NCI-H1092 treated with DMSO at 0.1 percent for 48 hours (cell line): ENCODE measurements at places on chromosomes 16 and 17.

GRCh38 chr16:66588981-66589713 is 9.9 kb downstream of the CMTM2 start:
- no peak for DNase-seq

GRCh38 chr16:55273959-55274358 is 50.0 kb upstream of the IRX6 start:
- no peak for DNase-seq

DNA sequence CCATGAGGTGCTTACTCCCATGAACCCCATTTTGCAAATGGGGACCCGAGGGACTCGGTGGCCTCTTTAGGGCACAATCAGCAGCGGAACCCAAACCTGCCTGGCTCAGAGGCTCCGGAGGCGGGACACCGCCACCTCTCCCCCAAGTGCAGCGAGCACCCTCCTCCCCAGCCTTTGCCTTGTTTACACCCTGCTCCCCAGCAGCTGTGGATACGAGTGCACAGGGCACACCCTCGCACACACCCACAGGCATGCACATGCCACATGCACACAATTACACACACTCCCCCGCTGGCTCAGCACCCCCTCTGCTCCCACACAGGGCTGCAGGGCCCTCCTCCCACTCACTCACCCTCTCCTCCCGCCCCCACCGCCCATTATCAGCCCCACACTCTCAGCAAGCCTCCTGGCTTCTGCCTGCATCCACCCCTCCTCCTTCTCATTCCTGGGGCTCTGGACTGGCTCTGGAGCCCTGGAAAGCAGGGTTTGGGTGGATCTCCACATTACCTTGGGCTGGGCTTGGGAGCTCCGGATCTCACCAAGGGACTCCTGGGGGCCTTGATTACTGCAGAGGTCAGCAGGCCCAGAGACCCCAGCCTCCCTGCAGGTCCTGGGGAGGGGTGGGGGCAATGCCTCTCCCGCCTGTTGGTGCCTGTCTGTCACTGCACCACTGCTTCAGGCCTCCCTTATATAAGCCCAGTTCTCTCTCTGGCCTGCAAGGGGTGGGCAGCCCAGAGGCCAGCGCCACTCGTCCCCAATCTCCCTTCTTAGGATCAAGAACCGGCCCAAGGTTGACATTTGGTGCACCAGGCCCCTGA is 6.4 kb downstream of the PDK2 start:
- no peak for DNase-seq

DNA sequence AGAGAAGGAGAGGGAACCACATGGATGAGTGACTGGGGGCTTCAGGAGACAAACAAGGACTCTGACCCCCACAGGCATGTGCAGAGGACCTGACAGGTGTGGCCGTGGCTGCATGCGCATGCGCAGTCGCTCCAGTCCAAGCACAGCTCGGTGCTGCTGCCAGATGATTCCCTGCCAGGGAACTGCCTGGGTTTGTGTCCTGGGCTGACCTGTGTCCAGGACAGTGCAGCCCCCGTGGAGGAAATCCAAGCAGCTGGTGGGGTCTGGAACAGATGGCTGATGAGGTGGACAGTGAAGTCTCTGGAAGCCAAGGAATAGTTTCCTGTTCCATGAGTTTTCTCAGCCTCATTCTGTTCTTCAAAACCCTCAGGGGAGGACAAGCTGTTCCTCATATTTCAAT is 27.3 kb downstream of the LASP1 start:
- no peak for DNase-seq

DNA sequence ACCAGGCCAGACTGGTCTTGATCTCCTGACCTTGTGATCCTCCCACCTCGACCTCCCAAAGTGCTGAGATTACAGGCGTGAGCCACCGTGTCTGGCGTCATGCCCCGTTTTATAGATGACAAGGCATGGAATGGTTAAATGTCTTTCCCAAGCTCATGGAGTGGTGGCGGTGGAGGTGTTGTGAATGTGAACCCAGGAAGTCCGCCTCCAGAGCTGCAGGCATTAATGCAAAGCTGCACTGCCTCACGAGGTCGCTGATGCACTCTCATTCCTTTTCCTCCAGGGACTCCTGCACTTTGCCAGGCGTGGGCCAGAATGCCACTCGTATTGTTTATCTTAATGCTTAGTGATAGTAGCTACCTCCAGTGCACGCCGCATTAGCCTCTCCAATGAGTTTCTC is 149.6 kb downstream of the WWOX start:
- DNase-seq = peak; percentile 89

DNA sequence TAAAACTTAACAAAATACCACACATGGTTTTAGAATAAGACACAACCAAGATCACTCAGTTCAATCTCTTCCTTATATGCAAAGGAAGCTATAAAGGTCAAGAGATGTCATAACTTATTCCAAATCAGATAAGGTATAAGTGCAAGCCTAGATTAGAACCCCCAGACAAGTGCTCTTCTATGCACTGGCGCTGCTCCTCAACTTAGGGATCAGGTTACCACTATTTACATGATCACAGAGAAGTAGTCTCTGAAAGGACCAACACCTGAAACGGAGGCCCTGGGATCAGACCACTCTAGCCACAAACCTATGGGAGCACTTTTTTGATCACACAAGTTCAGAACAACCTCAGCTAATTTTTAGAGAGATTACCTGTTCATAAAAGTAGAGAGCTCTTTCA is 16.6 kb downstream of the COPS3 start:
- no peak for DNase-seq

- no peak for DNase-seq
These were observed 79.6 kb downstream of the PGS1 start for GRCh38 chr17:78458091-78458490.

GRCh38 chr16:66687906-66688625 is 8.5 kb downstream of the CMTM4 start:
- DNase-seq = no peak

DNA sequence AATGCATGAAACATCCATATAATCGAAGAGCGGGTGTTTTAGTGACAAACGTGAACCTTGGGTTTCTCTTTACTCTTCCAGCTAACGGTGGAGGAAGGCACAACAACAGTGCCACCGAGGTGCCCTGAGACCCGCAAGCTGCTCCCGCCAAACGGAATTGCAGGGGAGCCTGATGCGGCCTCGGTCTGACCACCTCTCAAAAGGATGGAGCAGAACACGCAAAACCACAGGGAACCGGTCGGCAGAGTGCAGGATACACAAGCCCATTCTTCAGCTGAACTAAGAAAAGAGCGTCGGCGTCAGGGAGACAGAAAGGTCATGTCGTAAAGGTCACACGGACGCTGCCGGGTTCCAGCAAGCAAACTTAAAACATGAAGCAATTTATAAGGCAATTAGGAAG is 109.5 kb upstream of the ZNF750 start:
- DNase-seq = no peak

GRCh38 chr17:13029340-13029739 is 11.5 kb upstream of the ELAC2 start:
- no peak for DNase-seq

DNA sequence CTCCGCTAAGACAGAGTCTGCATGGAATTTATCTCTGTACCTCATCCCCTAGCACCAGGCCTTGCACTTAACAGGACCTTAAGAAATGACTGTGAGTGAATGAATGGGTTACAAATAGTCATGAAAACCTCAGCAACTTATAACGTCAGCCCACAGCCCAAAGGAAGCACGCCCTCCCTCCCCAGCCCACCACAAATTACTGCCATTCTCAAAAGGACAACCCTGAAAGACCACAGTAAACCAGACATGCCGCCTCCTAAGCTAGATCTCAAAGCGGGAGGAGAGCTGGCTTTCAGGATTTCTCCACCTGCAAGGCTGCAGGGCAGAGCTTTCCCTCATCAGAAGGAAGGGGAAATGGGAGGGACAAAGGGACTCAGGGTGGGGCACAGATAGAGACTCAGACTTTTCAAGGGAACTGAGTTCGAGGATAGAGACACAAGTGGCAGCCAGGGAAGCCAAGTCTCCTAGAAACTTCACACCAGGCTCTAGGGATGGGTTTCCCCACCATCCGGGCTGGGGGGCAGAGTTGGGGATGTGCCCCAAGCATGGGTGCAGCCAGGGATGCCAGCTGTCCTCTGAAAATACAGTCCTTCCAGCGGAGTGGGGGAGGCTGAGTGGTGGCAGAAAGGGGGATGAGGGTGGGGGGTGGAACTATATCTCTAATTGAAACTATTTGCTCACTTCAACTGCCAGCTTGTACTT is 56.7 kb downstream of the PLXDC1 start:
- DNase-seq = no peak

DNA sequence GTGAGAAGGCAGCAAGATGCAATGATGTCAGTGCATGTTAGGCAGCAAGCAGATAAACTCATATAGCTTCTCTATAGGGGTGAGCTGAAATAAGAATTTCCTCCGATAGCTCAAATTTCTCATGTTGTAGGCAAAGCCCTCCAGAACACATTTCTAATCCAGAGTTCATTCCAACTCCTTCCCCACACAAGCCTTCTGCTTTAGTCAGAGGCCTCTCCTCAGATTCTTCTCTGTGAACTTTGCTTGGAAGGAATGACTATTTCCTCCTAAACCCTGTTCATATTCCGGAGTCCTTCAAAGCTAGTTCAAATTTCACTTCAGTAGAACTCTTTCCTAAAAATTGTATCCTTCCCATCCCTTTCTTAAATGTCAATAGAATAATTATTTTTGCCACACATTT is 144.8 kb downstream of the KCNJ2 start:
- DNase-seq = no peak

- no peak for DNase-seq
These were observed 24.4 kb upstream of the PHKG2 start for GRCh38 chr16:30723725-30724355.

DNA sequence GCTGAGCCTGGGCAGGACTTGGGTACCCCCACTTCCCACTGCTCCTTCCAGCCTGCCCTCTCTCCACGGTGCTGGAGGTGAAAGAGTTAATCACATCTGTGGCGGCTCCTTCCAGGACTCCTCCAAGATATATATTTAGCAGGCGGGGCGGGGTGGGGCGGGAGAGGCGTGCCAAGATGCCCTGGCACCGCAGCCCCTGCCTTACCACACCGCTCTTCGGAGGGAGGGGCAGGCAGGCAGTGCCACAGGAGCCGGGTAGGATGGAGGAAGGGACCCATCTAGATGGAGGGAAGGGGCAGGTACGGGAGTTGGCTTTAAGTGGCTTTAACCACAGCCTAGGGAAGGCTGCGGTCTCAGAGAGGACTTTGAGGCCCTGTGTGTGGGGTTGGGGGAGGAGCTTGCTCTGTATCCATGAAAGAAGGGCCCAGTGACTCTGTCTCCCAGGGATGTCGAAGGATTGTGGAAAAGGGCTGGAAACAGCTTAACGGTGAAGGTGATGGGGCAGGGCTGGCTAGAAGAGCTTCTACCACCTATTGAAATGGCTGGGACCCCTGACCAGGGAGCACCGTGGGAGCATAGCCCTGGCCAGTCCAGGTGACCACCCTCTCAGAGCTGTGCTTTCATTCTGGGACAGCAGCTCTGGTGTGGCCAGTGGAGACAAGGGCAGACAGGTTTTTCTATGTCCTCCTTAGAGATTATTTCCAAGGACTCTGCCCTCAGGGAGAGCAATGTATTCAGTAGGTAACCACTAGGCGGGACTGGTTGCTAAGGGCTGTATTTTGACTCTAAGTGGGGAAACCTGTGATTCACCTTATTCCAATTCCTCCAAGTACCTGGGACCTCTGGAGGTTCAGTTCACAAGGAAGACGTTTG is 13.0 kb downstream of the GPR142 start:
- DNase-seq = no peak

DNA sequence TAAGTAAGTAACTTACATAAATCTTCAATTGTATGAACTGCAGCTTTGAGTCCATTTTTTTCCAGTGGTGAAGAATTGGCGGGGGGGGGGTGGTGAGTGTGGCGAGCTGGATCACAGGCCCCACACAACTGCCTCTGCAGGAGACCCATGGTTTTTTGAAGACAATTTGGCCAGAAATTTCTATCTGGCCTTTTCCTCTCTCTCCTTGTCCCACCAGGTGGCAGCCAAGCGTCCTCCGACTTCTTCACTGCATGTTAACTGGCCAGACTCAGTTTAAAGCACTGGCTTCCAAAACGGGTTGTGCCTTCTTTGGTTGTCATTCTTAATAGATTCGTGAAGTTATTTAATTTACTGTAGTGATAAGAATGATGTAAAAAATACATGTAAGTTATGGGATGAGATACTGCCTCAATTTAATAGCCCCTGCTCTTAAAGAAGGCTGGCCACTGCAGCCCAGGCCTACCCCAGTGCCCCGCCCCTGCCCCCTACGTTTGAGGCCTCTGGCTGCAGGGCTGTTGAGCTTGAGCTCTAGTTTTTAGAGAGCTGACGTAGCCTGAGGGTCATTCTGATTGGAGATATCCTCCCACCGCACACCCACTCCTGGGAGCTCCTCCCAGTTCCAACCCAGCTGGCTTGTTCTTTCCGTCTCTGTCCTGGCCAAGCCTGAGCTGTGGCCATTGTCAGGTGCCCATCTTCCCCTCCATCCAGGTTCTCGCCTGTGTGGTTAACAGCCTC is 36.4 kb downstream of the AKAP1 start:
- peak; percentile 29 for DNase-seq

DNA sequence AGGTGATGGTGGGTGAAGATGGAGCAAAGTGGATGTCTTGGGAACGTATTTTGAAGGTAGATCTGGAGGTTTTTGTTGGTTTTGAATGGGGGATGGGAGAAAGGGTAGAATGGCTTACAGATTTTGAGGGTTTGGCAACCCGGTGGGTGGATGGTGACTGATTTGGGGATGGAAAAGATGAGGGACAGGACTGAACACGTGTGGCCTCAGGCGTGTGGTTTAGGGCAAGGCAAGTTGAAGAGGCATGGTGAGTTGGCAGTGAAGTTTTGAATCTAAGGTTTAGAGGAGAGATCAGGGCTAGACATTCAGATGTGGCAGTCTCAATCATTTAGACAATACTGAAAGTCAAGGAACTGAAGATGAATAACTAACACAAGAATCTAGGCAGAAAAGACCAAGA is 5.0 kb upstream of the DCTPP1 start:
- no peak for DNase-seq

DNA sequence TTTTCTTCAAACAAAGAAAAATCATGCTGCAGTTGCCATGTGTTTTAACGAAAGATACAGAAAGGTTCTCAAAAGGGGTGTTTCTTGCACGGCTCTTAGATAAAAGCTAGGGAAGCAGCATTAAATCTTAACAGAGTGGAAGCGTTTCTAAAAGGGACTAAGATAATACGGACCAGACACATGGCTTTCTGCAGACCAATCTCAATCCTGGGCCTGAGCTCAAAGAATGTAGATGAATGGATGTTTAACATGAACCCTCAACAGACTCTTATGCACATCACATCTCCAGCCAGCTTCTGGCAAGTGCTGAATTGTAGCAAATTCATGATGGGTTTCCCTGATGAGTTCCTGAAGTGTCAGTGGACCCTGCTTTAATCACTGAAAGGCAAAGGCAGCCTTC is 80.2 kb upstream of the COX10 start:
- no peak for DNase-seq

GRCh38 chr17:929586-929985 is 50.0 kb downstream of the NXN start:
- DNase-seq = no peak

DNA sequence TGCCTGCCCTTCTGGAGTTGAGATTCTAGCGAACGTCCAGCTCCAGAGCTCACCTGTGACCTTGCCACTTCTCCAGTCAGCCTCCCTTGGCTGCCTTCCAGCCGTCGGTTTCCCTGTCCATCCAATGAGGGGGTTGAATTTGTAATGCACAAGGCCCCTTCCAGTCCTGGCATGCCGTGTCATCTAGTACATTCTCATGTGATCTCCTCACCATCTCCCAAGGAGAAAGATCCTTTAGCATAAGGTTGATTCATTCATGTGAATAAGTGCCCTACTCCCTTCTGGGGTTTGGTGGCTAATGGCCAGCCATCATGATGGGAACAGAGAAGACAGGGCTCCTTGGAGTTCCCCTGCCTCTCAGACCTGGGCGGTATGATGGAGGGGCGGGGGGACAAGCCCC is 18.9 kb upstream of the ABCC3 start:
- no peak for DNase-seq

- DNase-seq = no peak
These were observed 17.2 kb downstream of the SNTB2 start for GRCh38 chr16:69204172-69204571.
